Activated CD4-positive, alpha-beta memory T cell treated with anti-CD3 and anti-CD28 coated beads, Interleukin-2, amount 10 ng/mL, durations not matched to agents 7 days and 5 days (primary cell): ENCODE measurements at places on chromosomes 13 and 19. TPM values are rescaled to one million over a fixed set of nuclear protein-coding genes. Genes with fewer than 3 reads are reported as not detected.

DNA sequence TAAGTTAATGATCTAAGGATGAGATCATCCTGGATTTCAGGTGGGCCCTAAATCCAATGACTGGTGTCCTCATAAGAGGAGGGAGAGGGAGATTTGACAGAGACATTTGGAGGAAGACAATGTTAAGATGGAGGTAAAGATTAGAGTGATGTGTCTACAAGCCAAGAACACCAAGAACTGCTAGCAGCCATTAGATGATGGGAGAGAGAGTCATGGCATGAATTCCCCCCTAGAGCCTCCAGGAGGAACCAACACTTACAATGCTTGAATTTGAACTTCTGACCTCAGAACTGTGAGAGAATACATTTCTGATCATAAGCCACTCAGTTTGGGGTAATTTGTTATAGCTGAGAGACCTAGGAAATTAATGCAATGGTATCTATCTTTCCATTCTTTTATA, 68.1 kb upstream of the RFXAP start:
- no peaks in the 10 kb centered on the region for H3K4me1 ChIP-seq
- H3K4me3 ChIP-seq, result no peak overlapping the region
- H3K36me3 ChIP-seq, result no peaks in the 10 kb centered on the region
- peaks cover 9% of the 10 kb centered on the region for H3K27me3 ChIP-seq
- no peak overlapping the region for H3K27ac ChIP-seq
- no peak for DNase-seq

The RASIP1 gene
- 0.05 TPM for total RNA-seq

DNA sequence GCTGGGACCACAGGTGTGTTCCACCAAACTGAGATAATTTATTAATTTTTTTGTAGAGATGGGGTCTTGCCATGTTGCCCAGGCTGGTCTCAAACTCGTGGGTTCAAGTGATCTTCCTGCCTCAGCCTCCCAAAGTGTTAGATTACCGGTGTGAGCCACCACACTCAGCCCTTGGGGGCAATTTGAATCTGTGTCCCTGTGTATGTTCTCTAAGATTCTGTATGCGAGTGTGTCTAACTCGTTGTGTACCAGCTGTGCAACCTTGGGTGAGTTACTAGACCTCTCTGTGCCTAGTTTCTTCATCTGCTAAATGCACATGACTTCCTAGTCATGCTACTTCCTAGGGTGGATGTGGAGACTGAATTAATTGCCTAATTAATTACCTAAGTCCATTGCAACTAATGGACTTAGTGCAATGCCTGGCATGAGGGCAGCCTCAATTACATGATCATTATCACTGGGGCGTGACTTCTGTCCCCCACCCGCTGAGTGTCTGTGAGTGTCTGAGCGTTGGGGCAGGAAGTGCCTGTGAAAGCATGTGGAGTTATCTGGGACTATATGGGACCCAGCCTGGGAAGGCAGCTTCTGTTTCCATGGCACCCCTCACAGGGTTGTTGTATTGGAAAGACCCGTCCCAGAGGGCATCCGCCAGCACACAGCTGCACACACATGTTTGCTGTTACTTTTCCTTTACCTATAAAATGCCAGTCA, 1.8 kb upstream of the NCCRP1 start:
- H3K27ac ChIP-seq, result no peak overlapping the region
- H3K4me3 ChIP-seq, result no peak overlapping the region
- H3K36me3 ChIP-seq, result no peaks in the 10 kb centered on the region
- peaks cover 8% of the 10 kb centered on the region for H3K4me1 ChIP-seq
- H3K27me3 ChIP-seq, result peaks cover 53% of the 10 kb centered on the region

The CKAP2 gene
- 83.7 TPM for total RNA-seq

- H3K27me3 ChIP-seq, result no peaks in the 10 kb centered on the region
- H3K4me3 ChIP-seq, result no peak overlapping the region
- peaks cover 55% of the 10 kb centered on the region for H3K36me3 ChIP-seq
- no peak for DNase-seq
- H3K4me1 ChIP-seq, result peaks cover 63% of the 10 kb centered on the region
These were observed 6.6 kb downstream of the ELF1 start for GRCh38 chr13:41012536-41012935.

GRCh38 chr13:99406799-99407201, 94.5 kb upstream of the TM9SF2 start:
- peaks cover 8% of the 10 kb centered on the region for H3K36me3 ChIP-seq
- peaks cover 12% of the 10 kb centered on the region for H3K27me3 ChIP-seq
- H3K4me1 ChIP-seq, result peaks cover 11% of the 10 kb centered on the region
- no peak overlapping the region for H3K4me3 ChIP-seq
- H3K27ac ChIP-seq, result no peak overlapping the region
- no peak for DNase-seq

GRCh38 chr19:12778905-12779161, 3.5 kb upstream of the HOOK2 start:
- no peaks in the 10 kb centered on the region for H3K27me3 ChIP-seq
- H3K4me1 ChIP-seq, result peaks cover 46% of the 10 kb centered on the region
- peak overlapping the region; percentile 92 for H3K27ac ChIP-seq
- DNase-seq, result no peak

GRCh38 chr13:99294958-99295357, 12.2 kb downstream of the GPR183 start:
- no peak for DNase-seq
- peaks cover 82% of the 10 kb centered on the region for H3K4me1 ChIP-seq
- peak overlapping the region; percentile 37 for H3K4me3 ChIP-seq
- peak overlapping the region; percentile 94 for H3K27ac ChIP-seq
- no peaks in the 10 kb centered on the region for H3K27me3 ChIP-seq

The NLRP9 gene
- total RNA-seq, result not detected

GRCh38 chr13:75369981-75370380, 112.0 kb downstream of the TBC1D4 start:
- H3K27ac ChIP-seq, result no peak overlapping the region
- no peak for DNase-seq
- no peaks in the 10 kb centered on the region for H3K36me3 ChIP-seq
- H3K4me3 ChIP-seq, result no peak overlapping the region
- peaks cover 21% of the 10 kb centered on the region for H3K4me1 ChIP-seq

DNA sequence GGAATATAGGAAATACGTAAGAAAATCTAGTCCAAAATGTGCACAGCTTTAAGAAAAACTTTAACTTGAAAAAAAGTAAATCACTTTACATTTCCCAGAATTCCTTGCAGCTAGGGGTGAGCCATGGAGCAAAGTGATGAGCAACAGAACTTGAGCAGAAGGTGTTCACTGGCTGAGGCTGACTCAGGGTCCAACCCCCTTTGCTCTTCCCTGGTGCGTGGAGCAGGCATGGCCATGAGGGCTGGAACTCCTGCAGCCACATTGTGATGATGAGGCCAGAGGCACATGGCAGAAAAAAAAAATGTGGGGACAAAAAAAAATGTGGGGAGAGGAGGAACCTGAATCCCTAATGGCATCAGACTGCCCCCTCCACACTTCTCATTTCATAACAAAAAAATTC, 9.9 kb upstream of the PLA2G4C start:
- no peak for DNase-seq
- H3K4me1 ChIP-seq, result peaks cover 23% of the 10 kb centered on the region
- H3K36me3 ChIP-seq, result peaks cover 54% of the 10 kb centered on the region
- H3K4me3 ChIP-seq, result no peak overlapping the region

DNA sequence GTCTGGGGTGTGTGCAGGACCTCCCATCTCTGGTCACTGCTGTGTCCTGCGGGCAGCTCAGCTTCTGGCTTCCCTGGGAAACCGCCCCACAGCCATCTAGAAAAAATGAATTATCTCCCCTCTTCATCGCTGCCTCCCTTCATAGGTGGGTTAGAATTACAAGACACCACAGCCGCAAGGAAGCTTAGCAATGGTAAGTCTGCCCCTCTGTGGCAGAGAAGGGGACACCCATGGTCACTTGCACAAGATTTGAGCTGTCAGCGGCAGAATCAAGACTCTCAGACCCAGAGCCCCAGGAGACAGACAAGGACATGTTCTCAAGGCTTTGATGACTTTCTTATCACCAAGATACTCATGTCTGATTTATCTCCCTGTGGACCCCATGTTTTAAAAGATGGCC, 110.8 kb upstream of the PABPC3 start:
- peaks cover 6% of the 10 kb centered on the region for H3K4me1 ChIP-seq
- peaks cover 36% of the 10 kb centered on the region for H3K27me3 ChIP-seq
- no peak for DNase-seq
- H3K4me3 ChIP-seq, result no peak overlapping the region
- H3K36me3 ChIP-seq, result no peaks in the 10 kb centered on the region
